ENCODE measurements at places on chromosomes 13 and 19.

- no peak for DNase-seq
These were observed 3.6 kb upstream of the LIN7B start for GRCh38 chr19:49110567-49110966.

GRCh38 chr19:8261347-8261746 lies 46.8 kb downstream of the CD320 start:
- no peak for DNase-seq

- no peak for DNase-seq
These were observed 15.2 kb upstream of the CHST8 start for GRCh38 chr19:33606556-33606955.

GRCh38 chr13:67932991-67933390 lies 702.9 kb upstream of the PCDH9 start:
- no peak for DNase-seq

- no peak for DNase-seq
These were observed 26.5 kb downstream of the PIP5K1C start for GRCh38 chr19:3673506-3674439.

DNA sequence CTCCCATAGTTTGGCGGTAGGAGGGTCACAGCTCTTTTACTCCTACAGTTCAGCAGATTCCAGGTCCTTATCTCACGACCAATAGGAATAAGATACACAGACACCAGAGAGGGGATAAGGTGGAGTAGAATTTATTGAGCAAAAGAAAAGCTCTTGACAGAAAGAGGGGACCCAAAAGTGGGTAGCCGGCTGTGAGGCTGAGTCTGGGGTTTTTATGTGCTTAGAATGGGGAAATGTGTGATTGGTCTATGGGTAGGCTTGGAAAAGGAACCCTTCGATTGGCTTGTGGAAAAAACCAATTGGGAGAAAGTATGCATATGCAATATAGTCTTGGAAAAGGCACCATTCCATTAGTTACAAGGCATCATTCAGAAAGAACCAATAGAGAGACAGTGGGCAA lies 1356.9 kb upstream of the SPRY2 start:
- DNase-seq, result no peak

DNA sequence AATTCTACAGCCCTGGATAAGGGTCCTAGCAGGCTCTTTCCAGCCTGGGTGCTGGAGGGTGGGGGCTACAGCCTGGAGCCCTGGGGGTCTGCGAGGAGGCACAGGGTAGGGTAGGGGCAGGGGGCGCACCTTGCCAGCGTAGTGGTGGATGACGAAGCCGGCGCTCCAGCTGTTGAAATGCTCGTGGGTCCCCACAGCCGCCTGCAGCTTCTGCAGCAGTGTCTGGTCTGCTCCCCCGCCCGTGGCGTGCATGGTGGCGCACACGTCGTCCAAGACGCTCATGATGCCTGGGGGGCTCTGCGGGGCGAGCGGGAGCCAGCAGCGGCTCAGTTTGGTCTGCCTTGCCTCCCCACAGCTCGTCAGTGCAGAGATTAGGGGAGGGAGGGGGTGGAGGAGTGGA lies 30.2 kb upstream of the ZNF414 start:
- no peak for DNase-seq

DNA sequence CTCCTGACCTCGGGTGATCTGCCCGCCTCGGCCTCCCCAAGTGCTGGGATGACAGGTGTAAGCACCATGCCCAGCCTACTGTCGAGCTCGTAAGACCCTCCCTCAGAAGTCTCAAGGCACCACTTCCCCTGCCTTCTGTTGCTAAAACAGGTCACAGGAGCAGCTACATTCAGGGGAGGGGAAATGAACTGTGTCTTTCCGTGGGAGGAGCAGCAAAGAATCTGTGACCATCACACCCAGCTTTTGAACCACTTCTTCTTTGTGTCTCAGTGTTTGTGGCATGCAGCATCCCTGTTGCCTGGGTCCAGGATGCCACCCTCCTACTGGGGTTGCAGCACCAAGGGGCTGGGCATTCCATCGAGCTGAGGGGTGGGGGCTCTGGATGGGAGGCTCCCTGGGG lies 7.7 kb upstream of the CSNK1G2 start:
- DNase-seq, result no peak

DNA sequence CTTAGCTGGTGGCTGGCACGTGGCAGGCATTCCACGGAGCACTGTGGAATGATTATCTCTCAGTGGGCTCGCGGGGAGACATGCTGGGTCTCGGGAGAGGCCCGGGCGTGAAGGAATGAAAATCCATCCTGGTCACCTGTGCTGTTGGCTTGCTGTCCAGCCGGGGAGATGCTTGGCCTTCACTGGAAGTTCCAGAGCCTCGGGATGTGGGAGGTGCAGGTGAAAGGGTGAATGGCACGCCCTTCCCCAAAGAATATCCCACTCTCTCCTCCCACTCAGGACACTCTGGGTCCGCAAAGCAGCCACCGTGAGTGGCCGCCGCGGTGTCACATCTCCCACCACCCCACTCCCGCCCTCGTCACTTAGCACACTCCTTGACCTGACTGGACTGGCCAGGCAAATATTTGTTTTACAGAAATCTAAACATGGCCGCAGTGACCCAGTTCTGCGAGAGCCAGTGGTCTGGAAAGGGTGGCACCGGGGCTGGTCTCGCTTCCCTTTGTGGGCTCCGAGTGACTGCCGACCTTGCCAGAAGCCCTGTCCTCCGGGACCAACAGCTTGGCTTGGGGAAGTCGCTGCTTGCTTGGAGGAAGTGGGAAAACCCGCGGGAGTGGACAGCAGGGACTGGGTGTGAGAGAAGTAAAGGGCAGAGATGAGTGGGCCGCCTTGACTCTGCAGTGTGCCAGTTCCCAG lies 8.0 kb downstream of the DPP9 start:
- DNase-seq, result no peak

GRCh38 chr13:77898097-77898496 lies 20.5 kb downstream of the EDNRB start:
- DNase-seq, result no peak

- no peak for DNase-seq
These were observed 282.2 kb downstream of the OLFM4 start for GRCh38 chr13:53310786-53311185.

DNA sequence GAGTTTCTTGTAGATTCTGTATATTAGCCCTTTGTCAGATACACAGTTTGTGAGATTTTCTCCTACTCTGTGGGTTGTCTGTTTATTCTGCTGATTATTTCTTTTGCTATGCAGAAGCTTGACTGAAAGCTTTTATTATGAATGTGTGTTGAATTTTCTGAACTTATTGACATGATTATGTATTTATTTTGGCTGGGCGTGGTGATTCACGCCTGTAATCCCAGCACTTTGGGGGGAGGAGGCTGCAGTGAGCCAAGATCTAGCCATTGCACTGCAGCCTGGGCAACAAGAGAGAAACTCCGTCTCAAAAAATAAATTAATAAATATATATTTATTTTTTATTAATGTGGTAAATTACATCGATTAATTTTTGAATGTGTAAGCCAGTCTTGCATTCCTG lies 78.9 kb downstream of the DNAJC15 start:
- DNase-seq, result no peak

GRCh38 chr13:49833402-49833801 lies 40.9 kb upstream of the KPNA3 start:
- DNase-seq, result no peak

DNA sequence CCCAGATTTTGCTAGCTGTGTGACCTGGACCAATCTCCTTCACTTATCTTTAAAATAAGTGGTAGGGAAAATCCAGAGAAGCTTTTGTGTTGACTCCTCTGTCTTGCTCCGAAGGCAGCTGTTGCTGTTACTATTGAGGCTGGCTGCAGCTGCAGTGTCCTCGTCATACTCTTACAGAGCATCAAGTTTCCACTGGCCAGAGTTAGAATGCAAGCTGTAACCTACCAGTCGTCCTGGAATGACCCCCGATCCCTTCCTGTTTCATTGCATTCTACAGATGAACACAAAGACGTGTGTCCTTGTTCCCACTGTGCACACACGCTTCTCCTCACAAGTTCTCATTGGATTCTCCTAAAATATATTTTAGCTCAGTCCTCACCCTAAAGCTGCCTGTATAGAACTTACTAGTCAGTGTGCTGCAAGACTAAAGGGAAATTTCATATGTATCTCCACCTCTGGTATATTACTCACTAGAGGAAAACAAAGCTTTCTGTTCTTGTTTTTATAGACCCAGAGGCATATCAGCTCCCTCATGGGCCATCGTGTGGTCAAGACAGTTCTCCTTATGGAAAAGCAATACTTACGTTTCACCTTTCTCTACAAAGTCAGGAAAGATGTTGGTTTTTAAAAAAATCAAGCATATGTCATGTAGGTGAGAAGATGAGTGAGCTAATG lies 589.8 kb downstream of the LMO7 start:
- DNase-seq, result no peak

GRCh38 chr13:26019881-26020870 lies 31.6 kb downstream of the SHISA2 start:
- DNase-seq, result no peak

GRCh38 chr19:18437491-18438330 lies at the start of gene ISYNA1:
TSS of gene ISYNA1 (minus strand) at chr19:18438133. CDS start at chr19:18437979, 154 bp downstream.
- DNase-seq, result peak; percentile 52

- DNase-seq, result no peak
These were observed 533.0 kb downstream of the MYO16 start for GRCh38 chr13:109162248-109163036.

DNA sequence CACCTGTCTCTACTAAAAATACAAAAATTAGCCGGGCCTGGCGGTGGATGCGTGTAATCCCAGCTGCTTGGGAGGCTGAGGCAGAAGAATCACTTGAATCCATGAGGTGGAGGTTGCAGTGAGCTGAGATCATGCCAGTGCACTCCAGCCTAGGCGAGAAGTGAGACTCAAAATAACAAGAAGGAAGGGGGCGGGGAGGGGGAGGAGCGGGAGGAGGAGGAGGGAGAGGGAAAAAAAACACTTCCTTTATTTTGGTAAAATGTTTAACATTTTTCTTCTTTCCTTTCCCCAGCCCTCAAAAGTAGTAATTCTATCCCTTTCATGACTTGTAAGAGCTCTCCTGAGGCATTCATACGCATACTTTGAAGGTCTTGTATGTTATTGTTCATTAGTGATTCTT lies 44.3 kb downstream of the SPRY2 start:
- no peak for DNase-seq

- no peak for DNase-seq
These were observed 652 bp downstream of the EPS8L1 start for GRCh38 chr19:55076321-55076720.

DNA sequence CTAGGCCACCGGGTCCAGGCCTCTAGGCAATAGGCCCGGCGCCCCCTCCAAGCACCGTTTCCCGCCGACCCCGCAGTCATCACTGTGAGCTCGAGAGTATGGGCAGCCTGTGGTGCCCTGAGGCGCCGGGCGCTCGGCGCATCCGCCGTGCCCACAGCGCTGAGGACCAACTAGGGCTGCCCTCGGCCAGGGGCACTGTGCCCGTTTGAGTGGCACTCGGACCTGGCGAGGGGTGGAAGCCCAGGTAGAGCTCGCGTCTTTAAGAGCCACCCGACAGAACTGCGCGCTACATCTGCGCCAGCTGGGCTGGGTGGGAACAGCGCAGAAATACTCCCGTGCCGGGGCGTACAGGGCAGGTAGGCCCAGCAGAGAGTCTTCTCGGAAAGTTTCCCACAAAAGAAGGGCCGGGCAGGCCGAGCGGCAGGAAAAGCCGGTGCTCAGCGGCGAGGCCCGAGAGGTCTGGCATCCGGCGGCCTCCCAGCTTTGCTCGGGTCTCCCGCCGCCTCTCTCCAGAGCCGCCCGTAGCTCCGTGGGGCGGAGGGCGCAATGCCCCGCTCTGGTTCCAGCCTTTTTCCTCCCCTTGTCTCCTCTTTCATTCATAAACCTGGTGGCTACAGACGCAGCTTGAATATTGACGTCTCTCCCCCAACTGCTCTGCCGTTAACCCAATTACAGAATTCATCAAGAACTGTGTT lies 5.4 kb upstream of the SOX1 start:
- no peak for DNase-seq

GRCh38 chr19:41398050-41398418 lies 416 bp downstream of the BCKDHA start:
- no peak for DNase-seq

GRCh38 chr13:71148396-71148795 lies 718.6 kb downstream of the DACH1 start:
- DNase-seq, result peak; percentile 35

GRCh38 chr13:105008604-105009003 lies 1526.9 kb downstream of the EFNB2 start:
- no peak for DNase-seq

GRCh38 chr19:1690699-1691307 lies 38.4 kb upstream of the TCF3 start:
- no peak for DNase-seq

- DNase-seq, result peak; percentile 55
These were observed 2.3 kb upstream of the SLC25A42 start for GRCh38 chr19:19061506-19061905.

DNA sequence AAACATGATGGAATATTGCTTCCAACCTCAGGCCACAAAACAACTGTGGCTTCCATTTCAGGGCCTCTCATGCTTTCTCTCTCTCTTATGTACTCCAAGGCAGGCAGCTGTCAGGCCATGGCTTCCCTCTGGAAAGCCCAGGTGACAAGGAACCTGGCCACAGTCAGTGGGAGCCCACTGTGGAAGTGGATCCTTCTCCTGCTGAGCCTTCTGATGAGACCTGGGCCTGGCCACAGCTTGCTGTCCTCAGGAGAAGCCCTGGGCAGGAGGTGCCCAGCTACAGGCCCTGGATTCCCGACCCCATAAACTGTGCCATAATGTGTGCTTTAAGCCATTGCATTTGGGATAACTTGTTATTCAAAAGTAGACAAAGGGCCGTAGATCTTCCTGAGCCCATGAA lies 71.2 kb downstream of the SPACA7 start:
- no peak for DNase-seq

DNA sequence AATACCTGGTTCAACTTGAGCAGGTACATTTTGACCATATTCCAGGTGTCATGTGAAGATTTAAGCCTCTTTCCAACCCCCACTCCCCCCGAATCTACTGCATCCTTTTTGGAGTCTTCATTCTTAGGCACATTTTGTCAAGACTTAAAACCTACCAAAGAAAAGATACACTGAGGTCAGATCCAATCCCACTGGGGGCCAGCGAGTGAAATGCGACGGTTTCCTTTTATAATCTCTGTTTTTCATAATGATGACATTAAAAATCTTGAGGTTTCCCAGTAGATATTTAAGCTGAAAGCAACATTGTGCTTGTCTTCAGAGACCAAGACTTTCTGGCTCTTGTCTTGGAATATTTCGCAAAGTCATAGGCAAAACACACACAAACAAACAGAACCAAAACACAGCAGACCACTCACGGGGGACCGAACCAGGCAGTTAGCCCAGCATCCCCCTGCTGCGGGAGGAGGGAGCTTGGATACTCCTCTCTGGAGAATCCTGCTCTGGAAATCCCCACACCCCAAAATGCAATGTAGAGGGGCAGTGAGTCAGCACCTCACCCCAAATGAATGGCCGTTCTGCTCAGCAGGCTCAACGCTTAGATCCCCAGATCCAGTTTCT lies 506 bp upstream of the GAS6 start:
- DNase-seq, result no peak

DNA sequence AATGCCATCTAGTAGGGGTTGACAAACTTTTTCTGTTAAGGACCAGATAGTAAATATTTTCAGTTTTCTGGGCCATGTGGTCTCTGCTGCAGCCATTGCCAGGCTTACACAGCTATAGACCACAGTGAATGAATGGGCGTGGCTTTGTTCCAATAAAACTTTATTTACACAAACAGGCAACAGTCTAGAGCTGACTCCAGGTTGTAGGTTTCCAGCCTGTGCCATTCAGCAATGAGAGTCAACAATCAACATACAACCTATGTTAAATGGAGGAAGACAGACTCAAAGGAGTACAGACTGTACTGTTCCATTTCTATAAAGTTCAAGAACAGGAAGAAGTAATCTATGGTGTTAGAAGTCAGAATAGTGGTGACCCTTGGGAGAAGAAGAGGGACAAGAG lies 15.2 kb upstream of the IZUMO2 start:
- DNase-seq, result no peak
